Stimulated activated CD4-positive, alpha-beta T cell treated with anti-CD3 and anti-CD28 coated beads, TNF-alpha, amount 100 ng/mL, for 4 hours (primary cell): ENCODE measurements at places on chromosomes 7 and 10.

DNA sequence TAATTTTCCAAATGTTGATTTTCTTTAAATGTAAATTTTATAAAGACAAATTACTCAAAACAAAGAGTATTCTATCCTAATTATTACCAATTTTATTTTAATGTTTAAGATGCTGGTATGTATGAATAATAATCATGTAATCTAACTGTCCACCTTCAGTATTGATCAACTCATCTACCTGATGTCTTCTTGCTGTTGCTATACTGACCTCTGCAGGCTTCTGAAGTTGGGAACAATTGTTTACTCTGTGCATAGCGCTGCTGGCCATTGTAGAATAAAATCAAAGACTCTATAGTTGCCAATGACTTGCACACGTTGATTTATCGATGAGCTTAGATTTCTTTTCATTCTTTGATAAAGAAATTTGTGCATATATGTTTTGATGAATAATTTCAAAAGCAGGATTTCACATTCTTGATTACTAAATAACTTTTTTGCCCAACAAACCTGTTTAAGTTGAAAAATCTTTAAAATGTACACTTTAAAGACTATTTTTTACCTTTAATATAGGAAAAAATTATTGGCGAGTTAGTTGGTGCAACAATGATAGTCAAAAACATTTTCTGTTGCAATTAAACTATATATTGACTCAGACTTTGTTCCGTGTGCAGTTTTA lies 282.3 kb downstream of the TFEC start:
- no peak for DNase-seq

- no peak for DNase-seq
Observed at GRCh38 chr10:24331457-24331856, 122.5 kb downstream of the KIAA1217 start.

GRCh38 chr7:99525713-99526440 lies 21.4 kb downstream of the ZKSCAN5 start:
- DNase-seq, result no peak

GRCh38 chr7:100641463-100641859 lies at the start of gene TFR2:
TFR2 (minus strand) TSS chr7:100641552; CDS start chr7:100641509, 43 bp downstream.
- no peak for DNase-seq

DNA sequence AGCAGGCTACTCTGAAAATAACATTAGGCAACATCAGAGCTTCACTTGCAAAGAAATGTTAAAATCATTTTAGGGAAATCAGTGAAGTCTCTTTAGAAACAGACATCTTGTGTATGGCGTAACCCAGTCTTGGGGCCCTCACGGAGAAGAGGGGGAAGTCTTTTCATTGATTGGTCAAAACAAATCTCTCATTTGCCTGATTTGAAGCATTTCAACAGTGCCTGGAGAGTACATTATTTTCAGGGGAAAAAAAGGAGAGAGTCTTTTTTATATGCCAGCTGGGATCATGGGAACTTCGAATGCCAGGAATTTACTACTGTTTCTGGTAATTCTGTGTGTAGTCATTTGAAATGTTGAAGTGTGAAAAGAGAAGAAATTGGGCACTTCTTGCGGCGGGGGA lies 471.4 kb downstream of the PLXDC2 start:
- DNase-seq, result no peak

- no peak for DNase-seq
Observed at GRCh38 chr10:47458466-47459154, 25.3 kb downstream of the ANXA8 start.

GRCh38 chr7:105017657-105018365 lies 3.8 kb downstream of the KMT2E start:
- DNase-seq, result no peak
